ENCODE measurements at places on chromosomes 1 and 21.

- DNase-seq = no peak
Measured at GRCh38 chr1:115238336-115239147, 99.5 kb downstream of the NGF start.

GRCh38 chr21:26967062-26967913, at the start of gene ADAMTS5:
ADAMTS5 (minus strand) TSS chr21:26967088; CDS start chr21:26966391, 697 bp downstream.
- DNase-seq = no peak

DNA sequence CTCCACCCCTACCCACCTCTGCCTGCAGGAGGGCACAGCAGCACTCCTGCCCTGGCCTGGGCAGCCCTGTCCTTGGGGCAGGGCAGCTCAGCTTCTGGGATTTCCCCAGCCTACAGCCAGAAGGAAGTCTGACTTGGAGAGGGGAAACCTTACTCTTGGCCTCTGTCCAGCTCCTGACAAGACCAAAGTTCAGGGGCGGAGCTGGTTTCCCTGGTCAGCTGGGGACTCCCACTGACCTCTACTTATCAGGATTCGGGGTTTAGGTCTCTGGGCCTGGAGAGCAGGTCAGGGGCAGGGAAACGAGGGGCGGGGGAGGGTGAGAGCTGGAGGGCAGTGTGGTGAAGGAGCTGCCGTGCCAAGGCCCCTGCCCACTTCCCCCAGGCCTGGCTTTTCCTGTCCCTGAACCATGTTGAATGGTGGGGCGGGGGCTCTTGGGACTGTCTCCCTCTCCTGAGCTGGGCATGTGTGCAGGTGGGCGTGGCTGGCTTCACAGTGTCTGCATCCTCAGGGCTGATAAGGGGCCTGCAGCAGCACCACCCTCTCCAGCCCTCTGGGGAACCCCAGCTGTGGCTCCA, 16.8 kb upstream of the ETV3 start:
- DNase-seq = no peak

DNA sequence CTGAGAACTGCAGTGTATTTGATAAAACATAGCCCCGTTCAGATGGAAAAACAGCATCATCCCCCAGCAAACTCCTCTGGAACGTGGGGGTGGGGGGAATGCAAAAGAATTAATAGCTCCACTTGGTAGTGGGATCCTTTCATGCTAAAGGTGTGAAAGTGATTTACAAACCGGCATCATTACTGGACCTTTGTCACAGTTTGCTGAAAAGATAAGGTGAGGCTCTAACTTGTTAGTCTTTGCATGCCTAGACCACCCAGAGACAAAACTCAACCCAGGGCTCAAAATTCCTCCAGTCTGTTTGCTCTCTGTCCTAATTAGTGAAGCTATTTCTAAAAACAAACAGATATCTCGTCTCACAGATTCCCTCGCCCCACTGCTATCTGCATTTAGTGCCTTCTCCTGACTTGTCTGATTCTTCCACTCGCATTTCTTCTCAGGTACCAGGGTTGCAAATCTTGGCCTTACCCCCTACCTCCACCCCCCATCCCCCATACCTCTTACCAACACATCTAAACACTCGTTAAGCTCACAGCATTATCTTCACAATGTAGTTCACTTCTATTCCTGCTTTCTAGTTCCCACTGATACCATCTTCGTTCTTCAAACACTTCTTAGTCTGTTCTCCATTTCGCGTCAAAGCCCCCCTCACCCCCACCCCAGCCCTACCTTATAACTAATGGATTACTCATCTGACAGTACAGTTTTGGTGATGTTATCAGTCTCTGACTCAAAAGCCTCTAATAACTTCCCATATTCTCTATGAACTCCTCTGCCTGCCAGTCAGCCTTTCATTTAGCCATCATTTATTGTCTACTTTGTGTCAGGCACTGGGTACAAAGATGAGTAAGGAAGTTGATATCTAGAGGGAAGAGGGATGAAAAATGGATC, 11.8 kb downstream of the IER5 start:
- no peak for DNase-seq

- DNase-seq = no peak
Measured at GRCh38 chr1:40763742-40764532, 19.6 kb upstream of the KCNQ4 start.
